ENCODE measurements at places on chromosomes 5 and 9. TPM values are rescaled to one million over a fixed set of nuclear protein-coding genes. Genes with fewer than 3 reads are reported as not detected.

- H3K36me3 ChIP-seq, result no peaks in the 10 kb centered on the region
- DNase-seq, result no peak
- no peaks in the 10 kb centered on the region for H3K4me1 ChIP-seq
- H3K4me3 ChIP-seq, result no peak overlapping the region
- H3K27ac ChIP-seq, result no peak overlapping the region
These were observed 9.1 kb downstream of the GNE start for GRCh38 chr9:36249189-36249588.

DNA sequence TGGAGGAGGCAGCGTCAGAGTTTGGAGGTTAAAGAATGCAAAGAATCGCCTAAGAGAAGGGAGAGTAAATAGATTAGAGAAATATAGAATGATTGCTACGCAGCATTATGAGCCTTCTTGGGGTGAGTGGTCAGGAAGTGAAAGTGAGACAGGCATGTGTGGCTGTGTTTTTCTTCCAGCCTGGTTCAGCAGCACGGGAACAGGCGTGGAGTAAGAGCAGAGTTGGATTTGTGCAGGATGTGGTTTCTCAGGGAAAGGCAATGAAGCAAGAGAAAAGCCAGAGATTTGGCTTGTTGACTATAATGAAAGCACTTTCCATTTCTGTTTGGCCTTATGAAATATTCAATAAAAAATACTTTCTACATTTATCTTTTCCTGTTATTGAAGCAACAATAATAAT, 34.3 kb upstream of the FRMD3 start:
- no peaks in the 10 kb centered on the region for H3K27me3 ChIP-seq
- H3K4me1 ChIP-seq, result no peaks in the 10 kb centered on the region
- H3K4me3 ChIP-seq, result no peak overlapping the region
- DNase-seq, result no peak
- no peaks in the 10 kb centered on the region for H3K36me3 ChIP-seq

DNA sequence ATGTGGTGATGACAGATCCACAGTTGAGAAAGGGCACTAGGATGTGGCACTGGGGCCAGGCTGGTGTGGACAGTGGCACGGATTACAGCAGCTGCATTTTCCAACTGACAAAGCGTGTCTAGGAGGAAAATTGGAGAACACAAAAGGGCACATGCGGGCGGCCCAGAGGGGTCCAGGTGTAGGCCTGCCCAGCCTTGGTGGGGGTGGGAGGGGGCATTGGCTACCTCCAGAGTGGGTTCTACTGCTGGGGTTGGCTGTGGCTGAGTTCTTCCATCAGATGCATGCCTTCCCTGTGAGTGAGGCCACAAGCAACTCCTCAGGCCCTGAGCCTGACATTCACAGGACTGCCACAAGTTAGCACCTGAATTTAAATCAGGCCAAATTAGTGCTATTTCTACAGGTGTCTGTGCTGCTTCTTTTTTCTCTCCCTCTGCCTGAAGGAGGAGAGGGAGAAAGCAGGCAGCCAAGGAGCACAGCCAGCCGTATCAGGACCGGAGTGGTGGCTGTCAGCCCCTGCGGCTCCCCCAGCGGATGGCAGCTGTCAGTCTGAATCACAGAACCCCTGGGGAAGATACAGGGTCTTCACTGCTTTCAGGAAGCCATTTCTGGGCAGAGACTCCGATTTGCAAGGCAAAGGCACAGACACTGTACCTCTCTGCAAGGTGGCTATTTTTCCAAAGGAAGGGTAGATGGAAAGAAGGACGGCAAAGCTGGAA, 464.2 kb downstream of the SPOCK1 start:
- no peaks in the 10 kb centered on the region for H3K27me3 ChIP-seq
- no peaks in the 10 kb centered on the region for H3K36me3 ChIP-seq
- H3K27ac ChIP-seq, result no peak overlapping the region
- DNase-seq, result no peak
- H3K4me3 ChIP-seq, result no peak overlapping the region
- no peaks in the 10 kb centered on the region for H3K4me1 ChIP-seq

GRCh38 chr9:90726215-90726614, 75.4 kb upstream of the SYK start:
- no peaks in the 10 kb centered on the region for H3K36me3 ChIP-seq
- H3K4me3 ChIP-seq, result no peak overlapping the region
- H3K27ac ChIP-seq, result no peak overlapping the region
- no peak for DNase-seq
- H3K4me1 ChIP-seq, result no peaks in the 10 kb centered on the region

GRCh38 chr9:78763424-78763823, 466.5 kb downstream of the PSAT1 start:
- no peak overlapping the region for H3K27ac ChIP-seq
- H3K4me1 ChIP-seq, result no peaks in the 10 kb centered on the region
- H3K27me3 ChIP-seq, result no peaks in the 10 kb centered on the region
- H3K36me3 ChIP-seq, result no peaks in the 10 kb centered on the region

GRCh38 chr9:98989036-98990000, 45.6 kb downstream of the COL15A1 start:
- H3K27me3 ChIP-seq, result no peaks in the 10 kb centered on the region
- H3K4me1 ChIP-seq, result no peaks in the 10 kb centered on the region
- no peaks in the 10 kb centered on the region for H3K36me3 ChIP-seq
- no peak for DNase-seq
- no peak overlapping the region for H3K4me3 ChIP-seq

GRCh38 chr5:113480243-113480642, 8.0 kb downstream of the MCC start:
- no peaks in the 10 kb centered on the region for H3K27me3 ChIP-seq
- no peaks in the 10 kb centered on the region for H3K4me1 ChIP-seq
- DNase-seq, result no peak
- H3K4me3 ChIP-seq, result no peak overlapping the region

DNA sequence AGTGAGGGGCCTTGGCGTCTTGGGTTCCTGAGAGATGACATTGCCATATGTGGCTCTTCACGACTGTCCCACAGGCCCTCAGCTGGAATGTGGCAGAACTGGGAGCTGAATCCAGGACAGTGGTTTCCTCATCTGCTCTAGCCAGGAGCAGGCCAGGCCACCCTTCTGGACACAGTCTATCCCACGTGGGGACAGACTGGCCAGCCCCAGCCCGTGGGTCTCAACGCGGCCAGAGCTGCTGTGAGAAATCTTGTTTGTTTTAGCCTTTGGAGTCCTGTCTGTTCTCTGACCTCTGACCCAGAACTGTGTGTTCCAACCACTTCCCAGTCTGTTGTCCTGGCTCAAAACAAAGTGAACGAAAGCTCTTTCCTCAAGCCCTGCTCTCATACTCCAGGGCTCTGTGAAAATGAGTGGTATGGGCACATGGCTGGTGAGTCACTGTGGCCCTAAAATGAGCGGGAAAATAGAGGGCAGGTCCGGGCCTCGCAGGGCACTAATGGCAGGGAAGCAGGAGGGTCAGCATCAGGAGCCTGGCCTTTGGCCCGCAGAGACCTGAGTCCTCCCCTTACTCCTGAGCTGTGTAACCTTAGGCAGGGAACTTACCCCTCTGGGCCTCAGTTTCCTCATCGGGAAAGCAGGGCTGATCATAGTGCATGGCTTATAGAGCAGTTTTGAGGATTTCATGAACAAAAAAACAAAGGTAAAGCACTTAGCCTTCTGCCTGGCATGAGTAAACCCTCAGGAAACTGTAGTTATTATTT, 34.8 kb upstream of the GLRX start:
- no peaks in the 10 kb centered on the region for H3K27me3 ChIP-seq
- no peaks in the 10 kb centered on the region for H3K36me3 ChIP-seq
- H3K27ac ChIP-seq, result peak overlapping the region; percentile 19

GRCh38 chr9:93058355-93059010, at the start of gene SUSD3:
SUSD3 (plus strand) TSS chr9:93058701; CDS start chr9:93058743, 42 bp downstream.
- H3K27me3 ChIP-seq, result no peaks in the 10 kb centered on the region
- no peaks in the 10 kb centered on the region for H3K36me3 ChIP-seq
- H3K4me3 ChIP-seq, result peak within 1 kb of the TSS; percentile 74
- H3K4me1 ChIP-seq, result peaks cover 6% of the 10 kb centered on the region

- no peaks in the 10 kb centered on the region for H3K27me3 ChIP-seq
- peaks cover 8% of the 10 kb centered on the region for H3K36me3 ChIP-seq
- no peaks in the 10 kb centered on the region for H3K4me1 ChIP-seq
- no peak for DNase-seq
- no peak overlapping the region for H3K27ac ChIP-seq
- no peak overlapping the region for H3K4me3 ChIP-seq
These were observed 70.3 kb downstream of the SPTLC1 start for GRCh38 chr9:92044936-92045335.

DNA sequence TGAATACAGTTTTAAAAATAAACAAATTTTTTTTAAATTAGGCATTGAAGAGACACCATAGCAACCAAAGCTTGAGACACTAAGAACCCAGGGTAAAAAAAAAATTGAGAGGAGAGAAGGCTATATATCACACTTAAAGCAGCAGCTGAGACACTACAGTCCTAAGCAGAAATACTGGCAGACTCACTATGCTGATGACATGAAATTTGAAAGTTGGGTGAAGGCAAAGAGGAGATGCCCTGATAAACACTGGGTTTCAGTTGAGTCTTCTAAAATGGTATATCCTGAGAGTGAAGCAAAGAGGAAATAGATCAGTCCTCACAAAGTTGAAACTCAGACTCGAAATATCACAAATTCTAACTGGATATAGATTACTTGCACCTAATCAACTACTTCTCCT, 419.9 kb upstream of the CDH9 start:
- no peak overlapping the region for H3K27ac ChIP-seq
- no peaks in the 10 kb centered on the region for H3K36me3 ChIP-seq
- DNase-seq, result no peak
- H3K27me3 ChIP-seq, result no peaks in the 10 kb centered on the region
- H3K4me1 ChIP-seq, result no peaks in the 10 kb centered on the region

GRCh38 chr9:129653823-129654553, 11.5 kb upstream of the PRRX2 start:
- no peaks in the 10 kb centered on the region for H3K36me3 ChIP-seq
- H3K27me3 ChIP-seq, result no peaks in the 10 kb centered on the region
- no peak for DNase-seq
- H3K4me1 ChIP-seq, result no peaks in the 10 kb centered on the region
- H3K27ac ChIP-seq, result no peak overlapping the region
- no peak overlapping the region for H3K4me3 ChIP-seq

GRCh38 chr5:114097570-114097969, 264.3 kb upstream of the KCNN2 start:
- H3K36me3 ChIP-seq, result no peaks in the 10 kb centered on the region
- H3K27me3 ChIP-seq, result no peaks in the 10 kb centered on the region
- H3K27ac ChIP-seq, result no peak overlapping the region
- H3K4me1 ChIP-seq, result no peaks in the 10 kb centered on the region
- H3K4me3 ChIP-seq, result no peak overlapping the region

DNA sequence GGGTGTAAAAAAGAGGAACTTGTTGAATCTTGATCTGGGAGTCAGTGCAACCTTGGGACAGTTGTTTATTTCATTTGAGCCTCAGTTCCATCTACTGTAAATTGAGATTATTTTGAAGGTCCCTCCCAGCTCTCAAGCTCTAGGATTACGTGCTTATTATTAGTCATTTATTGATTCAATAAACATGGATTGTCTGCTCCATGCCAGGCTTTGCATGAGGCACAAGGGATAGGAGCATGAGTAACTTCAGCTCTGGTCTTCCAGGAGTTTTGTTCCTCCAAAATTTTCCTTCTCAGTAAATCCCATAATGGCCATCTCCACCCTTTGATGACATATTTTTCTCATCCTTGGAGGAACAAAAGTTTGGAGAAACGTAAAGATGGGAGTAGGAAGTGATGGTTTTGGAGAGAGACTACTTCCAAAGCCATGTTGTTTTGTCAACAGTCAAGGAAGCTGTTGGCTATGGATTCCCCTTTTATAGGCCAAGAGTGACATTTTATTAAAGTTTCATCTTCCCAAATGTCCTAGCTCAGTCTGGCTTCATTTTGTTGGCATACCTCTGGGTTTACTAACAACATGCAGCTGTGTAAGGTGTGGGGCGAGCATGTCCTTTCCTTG, 244.6 kb downstream of the DMRT2 start:
- no peaks in the 10 kb centered on the region for H3K4me1 ChIP-seq
- no peaks in the 10 kb centered on the region for H3K36me3 ChIP-seq
- H3K27me3 ChIP-seq, result no peaks in the 10 kb centered on the region
- no peak overlapping the region for H3K4me3 ChIP-seq
- no peak overlapping the region for H3K27ac ChIP-seq

GRCh38 chr5:9766581-9766980, 136.4 kb upstream of the TAS2R1 start:
- no peak for DNase-seq
- no peaks in the 10 kb centered on the region for H3K4me1 ChIP-seq
- H3K36me3 ChIP-seq, result no peaks in the 10 kb centered on the region
- no peak overlapping the region for H3K27ac ChIP-seq
- H3K27me3 ChIP-seq, result no peaks in the 10 kb centered on the region
- no peak overlapping the region for H3K4me3 ChIP-seq

DNA sequence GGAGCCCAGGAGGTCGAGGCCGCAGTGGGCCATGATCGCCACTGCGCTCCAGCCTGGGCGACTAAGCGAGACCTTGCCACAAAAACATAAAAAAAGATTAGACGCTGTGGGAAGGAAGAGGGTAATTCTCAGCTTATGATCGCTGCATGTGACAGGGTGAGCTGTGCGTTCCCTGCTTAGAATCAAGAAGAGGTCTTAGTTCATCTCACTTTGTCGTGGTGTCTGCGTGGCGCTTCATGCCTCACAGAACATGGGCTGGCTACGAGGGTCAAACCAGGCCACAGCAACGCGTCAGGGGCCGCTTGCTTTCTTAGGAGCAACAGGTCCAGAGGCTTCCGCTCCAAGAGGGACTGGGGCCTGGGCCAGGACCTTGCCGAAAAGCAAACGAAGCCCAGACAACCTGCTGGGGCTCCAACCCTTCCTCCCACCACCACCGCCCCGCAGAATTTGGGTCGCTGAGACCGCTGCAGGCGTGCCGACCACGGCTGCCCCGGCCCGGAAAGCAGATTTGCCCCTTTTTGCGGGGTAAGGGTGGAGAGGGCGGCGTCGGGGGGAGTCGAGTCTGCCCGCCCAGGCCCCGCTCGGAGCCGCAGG, 10.0 kb upstream of the GRIN1 start:
- H3K27ac ChIP-seq, result peak overlapping the region; percentile 40
- H3K4me3 ChIP-seq, result peak overlapping the region; percentile 66
- no peaks in the 10 kb centered on the region for H3K27me3 ChIP-seq
- H3K4me1 ChIP-seq, result peaks cover 6% of the 10 kb centered on the region
- H3K36me3 ChIP-seq, result no peaks in the 10 kb centered on the region

DNA sequence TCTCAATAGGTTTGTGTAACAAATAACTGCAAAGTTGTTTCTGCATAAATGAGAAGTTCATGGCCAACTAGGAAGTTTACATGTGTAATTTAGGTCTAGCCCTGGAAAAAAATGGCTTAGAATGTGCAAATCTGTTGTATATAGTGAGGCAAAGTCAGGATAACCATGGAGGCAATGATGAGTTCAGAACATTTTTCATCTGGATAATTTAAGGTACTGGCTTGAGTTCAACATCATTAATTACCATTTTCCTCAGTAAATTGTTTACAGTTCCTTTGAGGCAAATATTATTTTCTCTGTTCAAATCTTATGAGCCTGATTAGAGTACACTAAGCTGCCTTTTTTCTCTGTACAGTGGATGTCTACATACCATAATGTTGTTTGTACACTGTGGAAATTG, 1259.0 kb upstream of the NUDT12 start:
- no peak overlapping the region for H3K4me3 ChIP-seq
- no peaks in the 10 kb centered on the region for H3K27me3 ChIP-seq
- no peak overlapping the region for H3K27ac ChIP-seq

- H3K4me1 ChIP-seq, result no peaks in the 10 kb centered on the region
- DNase-seq, result no peak
- H3K36me3 ChIP-seq, result no peaks in the 10 kb centered on the region
- H3K27me3 ChIP-seq, result no peaks in the 10 kb centered on the region
- no peak overlapping the region for H3K27ac ChIP-seq
These were observed 8.8 kb upstream of the HSDL2 start for GRCh38 chr9:112371060-112371459.

Gene C9orf50
- not detected for total RNA-seq

Gene BAAT
- not detected for total RNA-seq

Gene NUTM2G
- total RNA-seq, result not detected

Gene FAM78A
- 1.5 TPM for total RNA-seq

Gene TNC
- 5.0 TPM for total RNA-seq

Gene LCN9
- total RNA-seq, result not detected

Gene CEL
- 16.6 TPM for total RNA-seq

Gene ANKRD34B
- total RNA-seq, result not detected

Gene CCNG1
- total RNA-seq, result 265 TPM

Gene FAM169A
- total RNA-seq, result 5.0 TPM
